Activated naive CD4-positive, alpha-beta T cell treated with anti-CD3 and anti-CD28 coated beads for 36 hours (primary cell): ENCODE measurements at places on chromosomes 7 and 10. TPM values are rescaled to one million over a fixed set of nuclear protein-coding genes. Genes with fewer than 3 reads are reported as not detected.

GIMAP4 gene
- 193 TPM for total RNA-seq

PHYHIPL gene
- not detected for total RNA-seq

CPED1 gene
- total RNA-seq, result not detected

HOXA2 gene
- not detected for total RNA-seq

PLXDC2 gene
- not detected for total RNA-seq

ENO4 gene
- not detected for total RNA-seq

CPXM2 gene
- total RNA-seq, result not detected

GRCh38 chr7:68969571-68969970, 628.7 kb upstream of the AUTS2 start:
- H3K27me3 ChIP-seq, result no peaks in the 10 kb centered on the region
- no peak overlapping the region for H3K27ac ChIP-seq

DNA sequence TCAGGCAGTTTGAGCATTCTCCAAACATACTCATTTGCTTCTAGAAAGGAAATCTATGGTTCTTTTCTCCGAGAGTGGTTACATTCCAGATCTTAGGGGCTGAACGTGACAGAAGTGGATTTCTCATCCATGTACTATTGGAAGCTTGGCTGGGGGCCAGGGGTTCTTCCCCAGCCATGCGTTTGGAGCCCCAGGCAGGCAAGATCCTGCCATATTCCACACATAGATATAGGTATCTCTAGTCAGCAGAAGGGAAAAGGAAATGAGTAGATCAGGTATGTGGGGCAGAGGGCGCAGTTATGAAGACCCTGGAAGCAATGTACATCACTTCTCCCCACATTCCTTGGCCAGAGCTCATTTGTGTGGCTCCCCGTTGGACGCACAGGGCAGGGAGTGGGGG, 299.8 kb downstream of the CCDC3 start:
- no peak overlapping the region for H3K27ac ChIP-seq
- no peaks in the 10 kb centered on the region for H3K27me3 ChIP-seq
- no peak for DNase-seq
- H3K36me3 ChIP-seq, result peaks cover 3% of the 10 kb centered on the region
- no peak overlapping the region for H3K4me3 ChIP-seq

DNA sequence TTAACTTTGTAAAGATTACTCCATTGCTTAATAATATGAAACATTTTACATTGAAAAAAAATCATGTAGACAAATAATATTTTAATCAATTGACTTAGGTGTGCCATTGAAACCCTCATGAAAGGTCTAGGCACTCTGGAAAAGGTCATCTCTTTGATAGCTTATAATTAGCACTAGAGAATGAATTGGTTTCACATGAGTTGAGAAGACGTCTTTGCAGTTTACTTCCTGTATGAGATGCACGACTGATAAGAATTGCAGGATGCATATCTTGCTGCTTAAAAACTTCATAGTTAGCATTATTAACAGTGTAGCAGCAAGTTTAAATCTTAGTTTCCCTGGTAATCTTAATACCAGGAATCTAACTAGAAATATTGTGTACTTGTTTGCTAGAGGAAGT, 614.2 kb upstream of the COBL start:
- H3K4me1 ChIP-seq, result no peaks in the 10 kb centered on the region
- DNase-seq, result no peak
- no peaks in the 10 kb centered on the region for H3K27me3 ChIP-seq
- H3K36me3 ChIP-seq, result no peaks in the 10 kb centered on the region
- no peak overlapping the region for H3K27ac ChIP-seq

GRCh38 chr7:70797109-70797514, 334.8 kb upstream of the GALNT17 start:
- no peak overlapping the region for H3K4me3 ChIP-seq
- H3K36me3 ChIP-seq, result peaks cover 2% of the 10 kb centered on the region
- peaks cover 6% of the 10 kb centered on the region for H3K4me1 ChIP-seq
- no peaks in the 10 kb centered on the region for H3K27me3 ChIP-seq
- H3K27ac ChIP-seq, result no peak overlapping the region
- DNase-seq, result no peak

DNA sequence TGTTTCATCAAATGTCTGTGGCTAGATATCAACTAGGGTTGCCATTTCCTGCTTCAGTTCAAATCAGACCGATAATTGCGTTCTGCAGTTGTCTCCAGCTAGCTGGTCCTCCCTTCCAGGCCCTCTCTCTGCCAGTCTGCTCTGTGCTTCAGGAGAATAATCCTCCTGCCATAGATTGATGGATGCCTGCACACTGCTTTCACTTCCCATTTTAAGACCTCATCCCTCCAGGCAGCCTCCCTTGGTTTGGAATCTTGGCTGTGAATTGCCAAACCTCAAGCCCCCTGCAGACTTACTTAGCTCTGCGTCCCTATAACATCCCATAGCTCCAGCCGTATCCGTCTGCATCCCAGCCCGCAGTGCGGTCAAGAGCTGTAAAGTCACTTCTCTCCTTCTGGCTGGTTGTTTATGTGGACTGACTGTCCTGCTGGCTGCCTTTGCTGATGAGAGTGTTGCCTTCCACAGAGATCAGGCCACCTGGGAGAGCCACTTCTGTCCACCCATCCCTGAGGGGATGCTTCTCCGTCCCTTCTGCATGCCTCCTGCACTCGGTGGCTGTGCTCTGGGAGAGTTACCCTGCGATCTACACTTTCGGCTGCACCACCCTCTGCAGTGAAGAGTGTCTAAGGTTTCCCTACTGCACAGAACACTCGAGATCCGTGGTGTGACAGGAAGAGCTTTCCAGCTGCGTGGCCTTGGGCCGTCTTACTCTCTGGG, 22.4 kb upstream of the KLF6 start:
- peaks cover 78% of the 10 kb centered on the region for H3K4me1 ChIP-seq
- H3K27ac ChIP-seq, result no peak overlapping the region
- no peak for DNase-seq
- no peak overlapping the region for H3K4me3 ChIP-seq

DNA sequence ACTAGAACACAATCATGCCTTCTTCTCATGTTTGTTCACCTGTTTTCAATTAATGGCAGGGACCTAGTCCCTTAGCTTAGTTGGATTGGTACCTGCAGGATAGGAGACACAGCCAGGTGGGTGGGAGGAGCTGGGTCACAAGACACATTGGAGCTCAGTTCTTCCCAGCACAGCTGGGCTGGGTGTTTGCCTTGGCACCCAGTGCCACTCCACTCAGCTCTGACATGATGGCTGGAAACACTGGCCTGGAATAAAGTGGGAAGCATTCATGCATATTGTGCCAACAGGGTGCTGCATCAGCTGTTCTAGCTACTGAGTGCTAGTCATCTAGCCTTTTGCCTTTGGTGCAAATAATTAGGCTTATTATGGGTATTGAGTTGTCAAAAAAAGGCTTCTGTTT, 226.1 kb downstream of the PTEN start:
- H3K27me3 ChIP-seq, result peaks cover 14% of the 10 kb centered on the region
- H3K27ac ChIP-seq, result no peak overlapping the region
- H3K36me3 ChIP-seq, result no peaks in the 10 kb centered on the region
- no peak overlapping the region for H3K4me3 ChIP-seq

- no peaks in the 10 kb centered on the region for H3K36me3 ChIP-seq
- H3K27ac ChIP-seq, result no peak overlapping the region
- H3K4me3 ChIP-seq, result no peak overlapping the region
- H3K4me1 ChIP-seq, result no peaks in the 10 kb centered on the region
Measured at GRCh38 chr7:3187444-3188040, 113.5 kb upstream of the SDK1 start.

DNA sequence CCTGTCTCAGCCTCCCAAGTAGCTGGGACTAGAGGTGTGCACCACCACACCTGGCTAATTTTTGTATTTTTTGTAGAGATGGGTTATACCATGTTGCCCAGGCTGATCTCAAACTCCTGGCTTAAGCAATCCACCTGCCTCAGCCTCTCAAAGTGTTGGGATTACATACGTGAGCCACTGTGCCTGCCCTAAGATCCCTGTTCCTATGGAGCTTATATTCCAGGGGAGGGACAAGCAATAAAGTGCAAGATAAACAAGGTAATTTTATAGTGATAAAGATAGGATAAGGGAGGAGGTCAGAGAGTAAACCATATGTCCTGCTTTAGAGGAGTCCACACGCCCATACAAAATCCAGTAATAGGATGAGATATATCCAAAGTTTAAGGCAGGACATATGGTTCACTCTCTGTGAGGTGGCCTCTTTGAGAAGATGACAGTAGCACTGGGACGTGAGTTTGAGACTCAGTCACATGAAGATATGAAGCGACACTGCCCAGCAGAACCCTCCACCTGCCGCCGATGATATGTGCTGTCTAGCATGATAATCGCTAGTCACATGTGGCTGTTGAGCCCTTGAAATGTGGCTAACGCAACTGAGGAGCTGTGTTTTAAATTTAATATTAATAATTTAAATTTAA, 113.5 kb upstream of the PDCD4 start:
- H3K27ac ChIP-seq, result no peak overlapping the region
- H3K4me3 ChIP-seq, result no peak overlapping the region
- no peak for DNase-seq
- peaks cover 18% of the 10 kb centered on the region for H3K4me1 ChIP-seq

GRCh38 chr10:11431216-11431555, 180.3 kb downstream of the USP6NL start:
- H3K4me1 ChIP-seq, result no peaks in the 10 kb centered on the region
- H3K27ac ChIP-seq, result no peak overlapping the region
- no peaks in the 10 kb centered on the region for H3K36me3 ChIP-seq

DNA sequence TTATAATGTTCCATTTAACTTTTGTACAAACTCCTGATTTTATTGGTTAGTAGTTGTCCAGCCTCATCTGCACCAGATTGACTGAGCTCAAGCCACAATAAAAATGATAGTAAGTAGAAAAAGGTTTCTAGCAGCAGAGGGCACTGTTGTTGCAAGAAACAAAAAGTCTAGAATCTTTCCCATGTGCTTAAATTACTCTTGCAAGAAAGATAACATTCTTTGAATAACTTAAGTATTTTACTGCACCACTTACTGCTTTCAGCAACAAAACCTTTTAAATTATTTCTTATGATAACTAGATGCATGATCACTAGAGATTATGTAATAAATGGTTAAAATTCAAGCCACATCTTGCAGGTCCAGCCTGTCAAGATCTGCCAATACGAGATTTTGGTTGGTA, 27.0 kb downstream of the LMOD2 start:
- peaks cover 2% of the 10 kb centered on the region for H3K36me3 ChIP-seq
- H3K4me1 ChIP-seq, result no peaks in the 10 kb centered on the region
- no peaks in the 10 kb centered on the region for H3K27me3 ChIP-seq
- H3K27ac ChIP-seq, result no peak overlapping the region

DNA sequence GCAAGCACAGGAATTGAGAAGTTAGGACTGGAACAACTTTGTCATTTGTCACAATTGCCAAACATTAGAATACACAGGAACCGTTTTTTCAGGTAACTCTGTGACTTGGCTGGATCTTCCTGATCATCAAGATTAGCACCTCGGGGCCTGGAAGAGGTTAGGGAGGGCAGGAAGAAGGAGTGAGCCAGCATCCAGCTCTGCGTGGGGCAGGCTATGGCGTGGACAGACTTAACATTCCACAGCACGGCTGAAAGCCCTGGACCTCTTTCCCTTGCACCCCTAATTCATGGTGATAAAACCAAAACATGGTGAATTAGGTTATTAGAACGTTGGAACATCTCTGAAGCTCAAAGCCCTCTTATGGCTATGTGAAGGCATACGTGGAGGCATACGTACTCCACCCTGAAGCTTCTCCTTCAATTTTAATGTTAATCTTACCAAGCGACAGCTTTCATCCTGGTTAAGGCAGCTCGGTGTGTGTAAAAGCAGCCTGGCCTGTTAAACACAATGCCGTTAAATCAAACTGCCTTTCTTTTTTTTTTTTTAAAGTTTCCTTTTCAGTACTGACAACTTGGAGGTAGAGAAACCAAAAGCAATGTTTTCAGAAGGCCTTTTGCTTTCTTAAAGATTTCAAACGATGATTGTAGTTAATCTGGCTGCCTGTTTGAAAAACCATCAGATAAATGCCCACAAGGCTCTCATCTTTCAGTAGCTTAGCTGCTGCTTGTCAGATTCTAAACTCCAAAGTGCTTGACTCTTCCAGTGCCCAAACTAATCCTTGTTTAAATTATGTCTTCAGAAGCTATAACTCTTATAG, 4.5 kb downstream of the GRK5 start:
- DNase-seq, result peak; percentile 29
- peaks cover 47% of the 10 kb centered on the region for H3K4me1 ChIP-seq
- peak overlapping the region; percentile 93 for H3K27ac ChIP-seq
- no peaks in the 10 kb centered on the region for H3K27me3 ChIP-seq

DNA sequence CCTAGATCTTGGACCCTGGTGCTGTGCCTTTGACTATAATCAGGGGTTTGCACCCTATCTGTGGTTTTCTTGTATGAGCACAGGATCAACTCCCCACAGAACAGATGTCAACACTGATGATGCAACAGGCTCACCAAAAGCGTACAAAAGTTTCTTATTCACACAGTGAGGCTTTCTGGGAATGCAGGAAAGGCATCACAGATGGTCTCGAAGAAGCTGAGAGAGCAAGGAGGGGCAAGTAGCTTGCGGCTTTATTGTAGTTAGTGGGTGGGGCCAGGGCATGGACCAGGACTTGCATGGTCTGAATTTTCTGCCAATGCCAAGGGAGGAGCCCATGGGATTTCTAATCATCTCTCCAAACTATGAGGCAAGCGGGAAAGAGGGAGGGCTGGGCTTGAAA, 46.2 kb downstream of the SEC61G start:
- no peak overlapping the region for H3K27ac ChIP-seq
- H3K4me3 ChIP-seq, result no peak overlapping the region
- no peak for DNase-seq
- peaks cover 2% of the 10 kb centered on the region for H3K36me3 ChIP-seq

DNA sequence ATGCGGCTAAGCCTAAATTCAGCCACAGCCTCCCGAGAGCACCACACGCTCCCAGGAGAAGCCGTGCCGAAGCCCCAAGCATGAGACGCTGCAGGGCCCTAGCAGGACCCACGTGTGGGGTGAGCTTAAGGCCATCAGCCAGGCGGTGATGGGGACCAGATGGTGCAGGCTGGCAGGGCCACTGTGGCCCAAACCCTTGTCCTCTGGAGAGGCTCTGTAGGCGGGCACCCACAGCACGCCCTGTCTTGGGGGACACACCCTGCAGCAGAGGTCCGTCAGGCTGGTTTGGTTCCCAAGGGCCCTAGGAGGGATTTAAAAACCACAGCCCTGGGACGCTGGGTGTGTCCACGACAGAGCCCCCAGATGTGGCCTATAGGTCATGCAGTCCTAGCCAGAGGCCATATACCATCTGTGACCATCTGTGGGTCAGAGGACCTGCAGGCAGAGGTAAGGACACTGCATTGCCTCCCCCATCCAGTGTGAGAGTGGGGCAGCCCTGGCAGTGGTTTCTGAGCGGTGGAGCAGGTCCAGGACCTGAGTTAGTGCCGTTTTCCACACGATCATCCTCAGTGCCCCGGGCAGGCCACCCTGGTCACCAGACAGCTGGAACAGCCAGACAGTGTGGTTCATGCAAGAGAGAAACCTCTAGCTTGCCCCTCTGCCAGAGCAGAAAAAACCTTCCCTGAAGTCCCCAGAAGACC, 39.6 kb upstream of the INPP5A start:
- no peak for DNase-seq
- no peaks in the 10 kb centered on the region for H3K4me1 ChIP-seq
- no peak overlapping the region for H3K27ac ChIP-seq

DNA sequence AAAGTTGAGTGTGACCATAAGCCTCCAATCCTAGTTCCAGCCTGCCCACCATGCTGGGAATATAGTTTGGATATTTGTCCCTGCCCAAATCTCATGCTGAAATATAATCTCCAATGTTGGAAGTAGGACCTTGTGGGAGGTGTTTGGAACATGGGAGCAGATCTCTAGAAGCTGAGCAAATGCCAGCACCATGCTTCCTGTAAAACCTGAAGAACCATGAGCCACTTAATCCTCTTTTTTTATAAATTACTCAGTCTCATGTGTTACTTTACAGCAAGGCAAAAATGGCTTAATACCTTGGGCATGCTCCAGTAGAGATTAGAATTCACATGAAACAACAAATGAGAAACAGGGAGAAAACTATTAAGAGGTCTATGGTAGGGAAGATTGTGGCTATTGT, 27.2 kb downstream of the STEAP1 start:
- H3K27me3 ChIP-seq, result peaks cover 9% of the 10 kb centered on the region
- H3K27ac ChIP-seq, result no peak overlapping the region
- no peak for DNase-seq
- no peak overlapping the region for H3K4me3 ChIP-seq
- H3K36me3 ChIP-seq, result no peaks in the 10 kb centered on the region
- H3K4me1 ChIP-seq, result peaks cover 35% of the 10 kb centered on the region
